ENCODE measurements at places on chromosomes 7 and 10.

- DNase-seq, result no peak
Observed at GRCh38 chr7:155743177-155743576, 69.1 kb downstream of the SHH start.

DNA sequence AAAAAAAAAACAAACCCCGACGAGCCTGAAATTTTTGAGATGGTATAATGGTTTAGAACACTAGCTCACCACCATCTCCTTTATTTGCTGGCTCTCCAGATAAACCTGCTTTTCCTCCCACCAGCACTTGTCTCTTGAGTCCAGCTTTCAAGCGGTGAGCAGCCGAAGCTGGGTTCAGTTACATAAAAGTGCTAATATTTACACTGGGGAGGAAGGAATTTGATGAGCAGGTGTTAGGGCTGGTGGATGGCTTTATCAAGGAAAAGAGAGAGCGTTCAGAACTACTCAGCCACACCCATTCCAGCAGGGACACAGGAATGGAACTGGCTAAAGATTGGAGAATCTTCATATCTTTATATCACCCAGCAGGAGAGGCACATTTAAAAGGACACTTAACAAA lies 6.6 kb upstream of the CALML3 start:
- DNase-seq, result no peak

DNA sequence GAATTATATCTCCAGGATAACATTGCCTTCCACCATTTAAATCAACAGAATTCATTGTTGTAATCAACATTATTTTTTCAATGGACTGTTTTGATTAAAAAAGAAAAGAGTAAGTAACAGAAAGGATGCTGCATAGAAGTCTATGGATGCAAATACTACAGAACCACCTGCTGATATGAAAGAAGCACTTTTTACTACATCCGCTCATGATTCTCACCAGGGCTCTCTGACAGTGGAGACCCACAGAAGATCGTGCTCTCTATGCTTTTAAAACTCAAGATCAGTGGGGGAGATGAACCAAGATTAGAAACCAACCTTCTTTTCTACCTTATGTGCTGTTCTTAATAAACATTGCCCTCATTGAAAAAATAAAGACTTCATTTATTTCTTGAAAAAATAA lies 24.4 kb downstream of the RHOBTB1 start:
- no peak for DNase-seq

DNA sequence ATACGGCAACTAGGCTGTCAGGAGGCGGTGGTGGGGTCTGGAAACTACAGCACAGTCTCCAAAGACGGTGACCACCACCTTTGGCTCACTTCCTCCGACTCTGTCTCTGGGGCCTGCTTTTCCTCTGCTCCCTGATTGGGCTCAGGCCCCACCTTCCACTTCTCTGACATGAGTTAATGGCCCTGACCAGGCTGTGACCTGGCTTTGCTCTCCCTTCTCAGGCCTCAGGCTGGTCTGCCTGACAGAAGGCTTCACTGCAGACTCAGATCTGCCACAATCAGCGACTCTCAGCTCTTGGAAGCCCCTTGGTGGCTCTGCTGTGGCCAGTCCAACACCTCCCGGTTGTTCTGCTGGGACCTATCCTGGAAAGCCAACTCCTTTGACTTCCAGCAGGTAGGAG lies 7.7 kb downstream of the STYXL1 start:
- no peak for DNase-seq

GRCh38 chr7:32905175-32905662 lies 13.7 kb upstream of the KBTBD2 start:
- peak; percentile 64 for DNase-seq

- no peak for DNase-seq
Observed at GRCh38 chr7:28203508-28204240, 23.1 kb upstream of the JAZF1 start.

GRCh38 chr7:56537952-56538351 lies 421.7 kb upstream of the NUPR2 start:
- DNase-seq, result peak; percentile 76

DNA sequence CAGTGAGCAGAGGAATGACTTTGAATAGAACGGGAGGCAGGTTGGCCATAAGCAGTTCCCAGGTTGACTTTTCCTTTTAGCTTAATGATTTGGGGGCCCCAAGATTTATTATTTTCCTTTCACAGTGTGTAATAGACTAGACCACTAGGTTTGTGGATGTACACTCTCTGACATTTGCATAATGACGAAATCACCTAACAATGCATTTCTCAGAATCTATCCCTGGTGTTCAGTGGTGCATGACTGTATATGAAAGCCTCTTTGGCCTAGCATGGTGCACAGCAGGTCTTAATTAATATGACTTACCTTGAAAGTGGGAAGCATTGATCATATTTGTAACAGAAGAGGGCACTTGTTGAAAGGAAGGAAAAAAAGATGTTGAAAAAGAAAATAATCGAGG lies 761.9 kb downstream of the TYW1 start:
- DNase-seq, result no peak

DNA sequence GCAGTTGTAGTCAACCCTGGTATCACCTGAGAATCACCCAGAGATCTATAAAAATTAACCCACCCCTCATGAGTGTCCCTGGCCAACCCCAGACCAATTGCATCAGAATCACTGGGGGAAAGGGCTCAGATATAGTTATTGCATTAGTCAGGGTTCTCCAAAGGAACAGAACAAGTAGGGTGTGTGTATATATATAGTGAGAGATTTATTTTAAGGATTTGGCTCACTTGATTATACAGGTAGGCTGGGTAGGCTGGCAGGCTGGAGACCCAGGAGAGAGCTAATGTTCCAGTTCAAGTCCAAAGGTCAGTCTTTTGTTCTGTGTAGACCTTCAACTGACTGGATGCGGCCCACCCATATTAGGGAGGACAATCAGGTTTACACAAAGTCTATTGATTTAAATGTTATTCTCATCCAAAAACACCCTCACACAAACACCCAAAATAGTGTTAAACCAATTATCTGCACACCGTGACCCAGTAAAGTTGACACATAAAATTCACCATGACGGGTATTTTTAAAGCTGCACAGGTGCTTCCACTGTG lies 372.9 kb upstream of the NFE2L3 start:
- DNase-seq, result no peak

DNA sequence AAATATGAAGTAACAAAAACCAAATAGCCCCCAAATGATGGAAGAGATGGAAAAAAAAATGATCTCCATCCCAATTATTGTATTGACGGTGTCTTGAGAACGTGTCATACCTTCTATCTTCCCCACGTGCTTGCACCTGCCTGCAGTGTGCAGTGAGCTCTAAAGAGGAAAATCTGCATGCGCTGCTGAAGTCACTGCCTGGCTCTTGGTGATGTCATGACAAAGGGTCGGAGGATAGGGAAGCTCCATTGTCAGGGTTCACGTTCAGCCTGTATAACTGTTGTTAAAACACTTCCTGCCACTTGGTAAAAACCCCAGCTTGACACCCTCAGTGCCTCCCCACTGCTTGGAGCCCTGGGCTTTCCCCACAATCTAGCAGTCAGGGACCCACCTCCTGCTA lies 549.2 kb upstream of the MKI67 start:
- no peak for DNase-seq

GRCh38 chr7:114502454-114503254 lies 88.0 kb downstream of the FOXP2 start:
- DNase-seq, result no peak

DNA sequence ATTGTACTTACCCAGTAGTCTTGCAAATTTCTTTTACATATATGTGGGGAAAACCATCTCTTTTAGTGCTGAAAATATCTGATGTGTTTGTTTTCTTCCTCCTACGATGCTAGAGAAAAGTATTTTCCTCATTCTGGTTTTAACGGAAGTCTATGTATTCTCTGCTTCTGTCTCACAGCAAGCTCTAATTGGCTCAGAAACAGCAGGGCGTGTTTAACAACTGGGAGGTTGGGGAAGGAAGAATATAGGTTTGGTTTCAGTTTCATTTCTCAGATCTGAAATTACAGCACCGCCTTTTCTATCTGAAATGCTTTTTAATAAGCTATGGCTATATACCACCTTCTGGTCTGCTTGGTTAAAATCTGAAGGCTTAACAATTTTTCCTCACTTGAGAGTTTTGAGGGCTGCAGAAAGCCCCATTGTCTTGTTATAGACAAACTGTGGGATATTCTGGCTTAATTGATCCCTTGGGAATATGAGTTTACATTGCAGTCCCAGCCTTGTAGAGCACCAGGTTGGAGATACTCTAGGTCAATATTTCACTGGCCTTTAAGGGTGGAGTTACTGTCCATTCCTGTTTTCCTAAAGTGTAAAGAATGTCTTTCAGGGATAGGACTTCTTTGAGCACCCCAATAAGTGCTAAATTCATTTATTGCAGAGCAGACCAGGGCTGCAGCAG lies at the start of gene SAMD9:
SAMD9 (minus strand) TSS at position 128 of the 679 bp plus-strand sequence. CDS start 11,882 bp downstream, outside the sequence.
- DNase-seq, result peak; percentile 89

DNA sequence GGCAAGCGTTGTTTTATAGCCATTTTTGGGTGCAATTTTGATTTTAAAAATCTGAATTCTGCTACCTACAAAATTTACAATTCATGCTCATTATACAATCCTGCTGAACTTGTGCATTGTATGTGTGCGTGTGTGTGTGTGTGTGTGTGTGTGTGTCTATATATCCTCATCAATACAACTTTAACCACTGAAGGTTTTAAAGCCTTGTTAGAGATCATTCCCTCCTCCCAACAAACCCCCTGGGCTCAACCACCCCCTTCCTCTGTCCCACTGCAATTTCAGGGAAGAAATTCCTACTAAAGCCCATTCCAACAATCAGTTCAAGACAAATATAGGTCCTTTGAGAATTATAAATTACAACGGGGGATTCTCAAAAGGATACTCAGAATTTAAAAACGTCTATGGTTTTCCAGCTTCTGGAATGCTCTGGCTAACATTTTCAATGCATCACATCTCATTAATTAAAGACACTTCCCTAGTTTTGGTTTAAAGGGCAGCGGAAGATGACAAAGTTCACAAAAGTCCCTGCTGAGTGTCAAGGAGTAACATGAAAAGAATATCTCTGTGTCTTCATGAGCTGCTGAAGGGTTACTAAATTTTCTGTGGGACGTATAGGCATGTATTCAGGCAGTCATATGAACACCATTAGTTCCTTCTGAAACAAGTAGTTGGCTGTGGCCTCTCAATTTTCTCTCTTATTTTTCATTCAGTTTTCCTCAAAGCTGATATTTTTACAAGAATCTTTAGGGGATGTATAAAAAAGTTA lies 889 bp upstream of the SEMA3A start:
- DNase-seq, result no peak

GRCh38 chr7:105399043-105399725 lies 10.5 kb upstream of the SRPK2 start:
- peak; percentile 24 for DNase-seq

DNA sequence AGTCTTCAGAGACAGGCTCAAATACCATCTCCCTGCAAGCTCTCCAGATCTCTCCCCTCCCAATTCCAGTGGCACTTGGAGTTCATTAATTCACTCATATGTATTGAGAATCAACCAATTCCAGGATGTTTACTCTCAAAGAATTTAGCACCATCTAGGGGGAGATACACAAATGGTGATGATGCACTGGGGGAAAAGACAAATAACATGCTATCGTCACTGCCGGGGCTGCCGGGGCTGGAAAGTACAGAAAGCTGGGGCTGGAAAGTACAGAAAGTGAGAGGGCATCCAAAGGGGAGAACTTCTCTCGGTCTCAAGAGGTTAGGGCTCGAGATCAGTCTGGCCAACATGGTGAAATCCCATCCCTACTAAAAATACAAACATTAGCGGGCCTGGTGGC lies 118.7 kb downstream of the MKX start:
- no peak for DNase-seq

- DNase-seq, result no peak
Observed at GRCh38 chr7:117402109-117402508, 25.2 kb downstream of the ASZ1 start.
